ELF-1 (cell line): ENCODE measurements at places on chromosomes 5 and 9.

GRCh38 chr5:168076561-168076991, 214.9 kb upstream of the WWC1 start:
- DNase-seq: peak; percentile 68

DNA sequence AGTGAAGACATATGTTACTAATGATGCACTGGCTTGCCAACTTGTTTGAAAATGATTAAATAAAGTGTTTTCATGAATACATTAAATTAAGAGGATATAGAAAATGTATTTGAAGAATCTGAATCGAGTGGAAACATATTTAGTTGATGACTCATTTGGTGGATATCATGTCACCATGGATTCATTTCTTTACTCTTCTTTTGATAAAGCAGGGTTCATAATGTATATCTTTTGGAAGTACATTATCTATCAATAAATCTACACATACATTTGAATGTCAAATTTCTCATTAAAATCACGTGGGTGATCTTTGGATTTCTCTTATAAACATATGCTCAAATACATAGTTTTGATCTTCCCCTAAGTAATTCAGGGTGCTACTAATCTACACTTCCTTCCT, 1148.1 kb upstream of the ACO1 start:
- no peak for DNase-seq

DNA sequence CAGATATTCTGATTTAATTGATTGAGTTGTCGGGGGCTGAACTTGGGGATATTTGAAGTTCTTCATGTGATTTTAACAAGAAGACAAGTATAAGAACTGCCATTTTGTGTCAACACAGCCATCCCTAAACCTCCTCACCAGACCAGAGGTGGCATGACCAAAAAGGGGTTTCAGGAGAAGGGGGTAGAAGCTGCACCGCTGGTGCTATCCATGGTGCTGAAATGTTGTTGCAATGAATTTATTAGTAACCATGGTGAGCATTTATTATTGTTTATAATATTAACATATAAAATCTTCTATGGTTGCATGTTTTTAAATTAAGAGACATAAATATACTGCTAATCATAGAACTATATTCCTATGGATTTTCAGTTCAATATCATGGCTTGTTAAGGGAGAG, 72.3 kb downstream of the GNA14 start:
- DNase-seq: no peak

- DNase-seq: no peak
Measured at GRCh38 chr5:110008131-110008530, 318.4 kb downstream of the MAN2A1 start.

GRCh38 chr5:87825583-87825982, 412.9 kb upstream of the CCNH start:
- no peak for DNase-seq

DNA sequence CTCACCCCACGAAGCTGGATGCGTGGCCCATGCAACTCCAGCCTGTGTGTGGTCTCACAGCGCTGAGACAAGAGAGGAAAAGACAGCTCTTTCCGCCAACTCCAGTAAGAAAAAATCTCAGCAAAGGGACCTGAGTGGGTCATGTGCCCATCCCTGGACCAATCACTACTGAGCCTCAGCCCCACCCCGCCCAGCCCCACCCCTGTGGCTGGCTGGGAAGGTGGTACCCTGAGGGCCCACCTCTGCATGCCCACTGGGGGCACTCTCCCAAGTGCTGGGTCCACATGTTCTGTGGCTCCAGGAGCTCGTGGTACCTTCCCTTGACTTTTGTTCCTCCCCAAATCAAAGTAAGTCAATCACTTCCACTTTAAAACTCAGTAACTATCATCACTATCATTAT, 105.1 kb upstream of the SMIM23 start:
- no peak for DNase-seq

DNA sequence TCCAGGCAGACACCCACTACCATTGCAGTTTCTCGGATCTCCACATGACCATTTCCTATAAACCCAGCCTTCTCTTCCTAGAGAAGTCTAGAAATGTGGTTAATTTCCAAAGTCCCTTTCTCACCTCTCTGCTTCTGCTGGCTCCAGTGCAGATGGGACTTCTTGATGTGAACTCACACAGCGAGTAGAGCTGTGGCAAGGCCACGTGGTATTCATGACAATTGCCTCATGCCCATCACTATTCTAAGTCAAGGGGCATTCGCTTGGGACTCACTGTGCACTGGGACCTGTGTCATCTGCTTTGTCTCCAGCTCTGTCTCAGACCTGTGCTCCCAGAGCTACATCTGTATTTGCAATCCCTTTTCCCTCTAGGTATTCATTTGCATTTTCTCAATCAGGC, 6.2 kb downstream of the CD180 start:
- DNase-seq: no peak

DNA sequence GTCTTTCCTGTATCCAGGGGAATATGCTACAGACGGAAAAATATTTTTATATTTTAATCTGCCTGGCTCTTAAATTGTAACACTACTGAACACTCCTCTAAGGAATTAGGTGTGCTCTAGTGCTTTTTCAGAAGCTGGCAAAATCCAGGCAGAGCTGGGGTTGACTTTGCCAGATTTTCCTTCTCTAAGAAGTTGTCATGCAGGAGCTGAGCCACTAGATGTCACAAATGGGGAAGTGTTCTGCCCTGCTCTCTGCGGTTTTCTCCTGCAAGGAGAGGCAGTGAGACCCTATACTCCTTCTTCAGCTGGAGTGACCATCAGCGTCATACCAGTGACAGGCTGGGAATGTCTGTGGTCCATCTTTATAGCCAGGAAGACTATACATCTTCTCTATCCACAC, 112.5 kb downstream of the HAPLN1 start:
- DNase-seq: peak; percentile 71

- no peak for DNase-seq
Measured at GRCh38 chr9:112093147-112093869, 81.8 kb downstream of the SUSD1 start.

- DNase-seq: no peak
Measured at GRCh38 chr5:135830876-135831275, 3.6 kb upstream of the SLC25A48 start.

DNA sequence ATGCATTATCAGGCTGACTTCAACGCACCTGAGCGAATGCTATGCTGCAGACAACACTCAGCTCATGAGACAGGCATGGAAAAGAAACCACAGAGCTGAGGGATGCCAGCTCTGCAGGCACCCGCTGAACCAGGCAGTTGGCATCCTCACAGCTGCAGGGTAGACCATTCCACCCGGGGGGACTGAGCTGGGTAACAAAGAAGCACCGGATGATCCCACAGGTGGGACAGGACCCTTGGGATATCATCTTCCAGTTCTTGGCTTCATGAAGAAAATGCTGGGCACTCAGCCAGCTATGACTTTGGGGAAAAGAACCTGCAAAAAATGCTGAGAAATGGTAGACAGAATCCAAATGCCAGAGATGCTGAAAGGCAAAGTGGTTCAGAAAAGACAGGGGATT, 9.6 kb downstream of the EPB41L4B start:
- no peak for DNase-seq

DNA sequence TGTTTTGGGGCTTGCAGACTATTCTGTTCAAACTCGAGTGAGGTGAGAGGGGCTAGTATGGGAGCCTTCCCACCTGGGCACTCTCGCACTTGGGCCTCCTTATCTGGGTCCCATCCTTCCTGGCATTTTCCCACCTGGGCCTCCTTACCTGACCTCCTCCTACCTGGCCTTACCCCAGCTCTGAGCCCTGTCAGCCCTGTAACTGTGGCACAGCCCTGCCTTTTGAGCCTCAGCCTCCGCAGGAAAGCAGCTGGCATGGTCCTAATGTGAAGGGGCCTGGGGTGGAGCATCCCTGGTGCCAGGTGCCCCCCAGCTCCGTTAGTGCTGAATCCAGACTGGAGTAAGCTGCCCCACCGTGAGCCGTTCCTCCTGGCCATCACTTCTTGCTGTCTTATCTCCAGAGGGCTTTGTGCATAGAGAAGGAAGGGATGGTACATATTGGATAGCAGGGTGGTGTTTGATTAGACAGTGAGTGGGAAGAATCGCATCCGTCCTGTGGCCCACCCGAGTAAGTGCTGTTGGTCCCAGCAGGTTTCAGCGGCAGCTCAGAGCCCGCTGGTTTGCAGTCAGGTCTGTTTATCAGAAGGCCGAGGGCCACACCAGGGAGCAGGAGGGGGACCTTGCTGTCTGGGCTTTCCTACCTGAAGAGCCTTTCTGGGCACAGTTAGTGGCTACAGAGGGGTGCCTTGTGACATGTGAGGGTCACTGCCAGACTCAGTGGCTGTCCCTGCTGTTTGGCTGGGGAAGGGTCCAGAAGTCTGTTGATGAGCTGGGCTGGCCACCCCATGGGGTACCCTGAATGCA, 76.5 kb downstream of the WNK2 start:
- no peak for DNase-seq

- DNase-seq: peak; percentile 8
Measured at GRCh38 chr5:58043032-58043945, 416.6 kb downstream of the PLK2 start.

DNA sequence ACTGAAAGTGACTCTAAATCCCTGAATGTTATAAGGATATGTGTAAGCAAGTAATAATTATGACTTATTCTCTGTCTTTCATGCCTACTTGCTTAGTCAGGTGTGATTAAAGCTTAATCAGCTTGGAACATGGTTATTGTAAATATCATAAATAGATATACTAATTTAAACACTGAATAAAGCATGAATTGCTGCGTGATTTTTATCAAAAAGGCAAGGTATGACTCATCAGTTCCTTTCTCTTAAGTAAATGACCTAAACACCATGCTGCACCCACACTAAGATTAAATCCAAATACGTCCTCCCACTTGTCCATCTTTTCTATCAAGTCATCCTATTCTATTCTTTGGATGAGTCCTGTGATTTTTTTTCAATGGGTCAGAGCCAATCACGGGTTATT, 124.6 kb upstream of the MTAP start:
- no peak for DNase-seq

- DNase-seq: no peak
Measured at GRCh38 chr9:22817181-22817580, 370.6 kb downstream of the DMRTA1 start.

GRCh38 chr5:73302797-73303147, 129.8 kb downstream of the TMEM174 start:
- no peak for DNase-seq

GRCh38 chr5:110103081-110103480, 413.4 kb downstream of the MAN2A1 start:
- DNase-seq: no peak

GRCh38 chr5:138504799-138505198, 38.2 kb downstream of the ETF1 start:
- no peak for DNase-seq

DNA sequence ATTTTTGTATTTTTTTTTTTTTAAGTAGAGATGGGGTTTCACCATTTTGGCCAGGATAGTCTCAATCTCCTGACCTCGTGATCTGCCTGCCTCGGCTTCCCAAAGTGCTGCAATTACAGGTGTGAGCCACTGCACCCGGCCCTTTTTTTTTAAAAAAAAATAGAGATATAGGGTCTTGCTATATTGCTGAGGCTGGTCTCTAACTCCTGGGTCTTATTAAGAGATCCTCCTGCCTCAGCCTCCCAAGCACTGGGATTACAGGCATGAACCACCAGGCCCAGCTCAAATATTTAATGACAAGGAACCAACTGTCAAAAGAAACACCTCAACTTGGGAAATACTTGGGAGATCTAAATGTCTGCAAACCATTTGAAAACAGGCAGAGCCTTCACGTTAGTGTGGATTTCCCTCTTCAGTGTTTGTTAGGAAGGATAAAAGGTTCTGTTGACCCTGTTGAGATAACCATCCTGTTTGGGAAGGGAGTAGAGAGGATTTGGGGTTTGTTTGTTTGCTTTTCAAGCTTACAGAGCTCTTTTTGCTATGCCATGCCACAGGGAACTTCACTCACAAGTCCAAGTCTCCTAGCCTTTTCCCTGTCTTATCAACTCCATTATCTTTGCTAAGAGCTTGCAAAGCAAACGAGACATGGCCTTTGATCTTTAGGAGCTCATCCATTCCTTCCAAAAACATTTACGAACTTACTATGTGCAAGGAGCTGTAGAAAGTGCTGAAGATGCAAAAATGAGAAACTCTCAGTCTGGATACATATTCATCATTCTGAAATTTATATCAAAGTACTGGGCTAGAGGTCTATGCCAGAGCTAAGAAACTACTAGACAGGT, 7.5 kb downstream of the FAXDC2 start:
- no peak for DNase-seq

- DNase-seq: no peak
Measured at GRCh38 chr9:135813671-135814290, 93.6 kb downstream of the CAMSAP1 start.

DNA sequence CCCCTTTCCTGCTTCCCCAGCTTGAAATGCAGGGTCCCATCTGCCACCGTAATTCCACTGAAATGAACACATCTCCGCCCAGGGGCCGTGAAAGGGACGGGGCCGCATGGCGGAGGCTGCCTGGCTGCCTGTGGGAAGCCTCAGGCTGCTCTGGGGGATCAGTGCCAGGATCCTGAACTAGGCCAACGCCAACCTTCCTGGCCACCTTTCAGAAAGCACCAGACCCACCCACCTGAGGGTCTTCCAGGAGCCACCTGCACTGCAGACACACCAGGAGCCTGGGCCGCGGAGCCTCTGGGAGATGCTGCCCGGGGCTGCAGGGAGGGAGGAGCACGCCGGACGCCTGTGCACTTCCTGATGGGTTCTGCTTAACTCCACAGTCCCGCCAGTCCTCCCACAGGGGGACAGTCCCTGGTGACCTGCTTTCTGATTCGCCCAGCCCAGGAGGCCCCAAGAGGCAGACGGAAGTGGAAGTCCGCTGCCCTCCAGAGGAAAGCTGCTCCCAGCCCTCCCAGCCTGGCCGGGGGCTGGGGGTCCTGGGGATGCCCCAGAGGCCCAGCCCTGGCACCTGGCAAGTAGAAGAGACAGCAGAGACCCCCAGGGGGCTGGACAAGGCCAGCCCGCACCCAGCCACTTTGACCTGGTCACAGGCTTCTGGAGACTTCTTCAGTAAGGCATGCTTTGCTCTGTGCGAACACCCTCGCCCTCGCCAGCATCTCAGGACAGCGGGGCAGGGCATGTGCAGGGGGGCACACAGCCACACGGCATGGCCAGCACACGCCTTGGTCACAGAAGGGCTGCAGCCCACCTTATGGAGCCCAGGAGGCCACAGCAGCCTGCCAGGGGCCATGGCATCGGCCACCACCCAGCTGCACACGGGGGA, at the start of gene CARD9:
CARD9 (minus strand) TSS at position 370 of the 883 bp plus-strand sequence. CDS start 1,591 bp downstream, outside the sequence.
- DNase-seq: no peak

- no peak for DNase-seq
Measured at GRCh38 chr9:4596165-4596922, 65.8 kb upstream of the PLPP6 start.

- DNase-seq: no peak
Measured at GRCh38 chr9:137251194-137251461, at the start of gene STPG3. Gene STPG3 (plus strand): TSS chr9:137251286. CDS start chr9:137251287, 1 bp downstream.

- no peak for DNase-seq
Measured at GRCh38 chr5:36881807-36882206, 5.2 kb downstream of the NIPBL start.

DNA sequence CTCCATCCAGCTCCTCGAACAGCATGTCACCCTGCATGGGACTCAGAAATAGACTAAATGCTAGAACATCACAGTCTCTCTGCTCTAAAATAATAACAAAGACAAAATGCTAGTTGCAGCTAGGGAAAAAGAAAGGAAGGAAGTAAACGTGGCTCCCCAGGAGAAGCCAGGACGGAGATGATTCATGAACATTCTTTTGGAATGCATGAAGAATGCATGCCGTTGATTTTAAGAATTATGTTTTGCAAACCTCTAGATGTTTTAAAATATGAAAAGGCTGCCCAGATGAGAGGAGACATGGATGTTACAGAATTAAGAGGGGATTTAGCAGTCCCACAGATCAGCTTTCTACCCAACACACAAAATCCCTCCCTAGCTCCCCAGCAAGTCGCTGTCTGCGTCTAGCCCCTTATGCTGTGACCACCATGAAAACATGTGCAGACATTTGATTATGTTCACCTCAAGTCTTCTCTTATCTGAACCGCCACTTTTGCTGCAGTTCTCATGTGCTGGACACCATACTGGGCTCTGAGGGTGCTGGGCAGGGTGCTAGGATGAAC, 139.4 kb upstream of the LMX1B start:
- DNase-seq: no peak
